Lung microvascular endothelial cell (primary cell): ENCODE measurements at places on chromosomes 16 and 17. TPM values are rescaled to one million over a fixed set of nuclear protein-coding genes. Genes with fewer than 3 reads are reported as not detected.

FAM171A2 gene
- total RNA-seq = 6.3 and 8.1 TPM in 2 replicates

DNA sequence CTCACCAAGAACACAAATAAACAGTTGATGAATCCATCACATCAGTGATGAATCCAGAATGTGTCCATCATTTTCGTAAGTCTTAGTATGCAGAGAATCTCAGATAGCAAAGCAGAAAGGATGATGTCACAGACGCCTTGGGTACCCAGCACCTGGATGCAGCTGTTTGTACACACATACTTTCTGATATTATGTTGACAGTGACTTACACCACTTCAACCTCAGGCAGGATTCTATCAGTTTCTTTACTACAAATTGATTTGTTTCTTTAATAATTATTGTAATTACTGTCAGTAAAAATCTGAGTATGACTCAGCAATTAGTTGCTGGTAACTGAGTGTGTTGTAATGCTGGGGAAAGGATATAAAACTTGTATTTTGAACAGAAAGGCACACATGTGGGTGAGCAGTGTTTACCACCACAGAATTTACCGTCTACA lies 159.8 kb downstream of the RPTOR start:
- DNase-seq = no peak

- no peak for DNase-seq
These were observed 718 bp downstream of the ATP2A3 start for GRCh38 chr17:3963237-3964201.

GRCh38 chr16:68732042-68732680 lies 4.9 kb upstream of the CDH1 start:
- DNase-seq = no peak

GRCh38 chr17:4766723-4767122 lies 5.0 kb upstream of the TM4SF5 start:
- DNase-seq = peak; percentile 21

GRCh38 chr17:4229627-4230541 lies 33.9 kb downstream of the ANKFY1 start:
- peak; percentile 88 for DNase-seq

DNA sequence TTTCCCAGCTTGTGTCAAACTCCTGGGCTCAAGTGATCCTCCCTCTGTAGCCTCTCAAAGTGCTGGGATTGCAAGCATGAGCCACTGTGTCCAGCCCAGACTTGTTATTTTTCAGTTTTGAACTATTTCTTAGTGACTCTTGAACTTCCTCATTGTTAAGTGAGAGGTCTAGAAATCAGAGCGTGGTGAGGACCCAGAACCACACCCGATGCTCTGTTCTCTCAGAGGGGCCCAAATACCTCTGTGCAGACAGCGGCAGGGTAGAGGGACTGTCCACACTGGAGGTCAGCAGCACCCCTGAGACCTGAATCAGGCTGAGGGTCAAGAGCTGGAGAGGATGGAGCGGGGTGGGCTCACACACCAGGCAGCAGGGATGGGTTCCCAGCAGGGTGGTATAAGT lies 47.7 kb upstream of the MEAK7 start:
- DNase-seq = no peak

PIK3R5 gene
- total RNA-seq = not detected in 2 replicates

RRN3 gene
- 20.9 and 33.1 TPM in 2 replicates for total RNA-seq

GRCh38 chr17:82734987-82735866 lies at the start of gene FN3K:
Gene FN3K (plus strand): TSS chr17:82735615. CDS start chr17:82735637, 22 bp downstream.
- peak; percentile 76 for DNase-seq

DNA sequence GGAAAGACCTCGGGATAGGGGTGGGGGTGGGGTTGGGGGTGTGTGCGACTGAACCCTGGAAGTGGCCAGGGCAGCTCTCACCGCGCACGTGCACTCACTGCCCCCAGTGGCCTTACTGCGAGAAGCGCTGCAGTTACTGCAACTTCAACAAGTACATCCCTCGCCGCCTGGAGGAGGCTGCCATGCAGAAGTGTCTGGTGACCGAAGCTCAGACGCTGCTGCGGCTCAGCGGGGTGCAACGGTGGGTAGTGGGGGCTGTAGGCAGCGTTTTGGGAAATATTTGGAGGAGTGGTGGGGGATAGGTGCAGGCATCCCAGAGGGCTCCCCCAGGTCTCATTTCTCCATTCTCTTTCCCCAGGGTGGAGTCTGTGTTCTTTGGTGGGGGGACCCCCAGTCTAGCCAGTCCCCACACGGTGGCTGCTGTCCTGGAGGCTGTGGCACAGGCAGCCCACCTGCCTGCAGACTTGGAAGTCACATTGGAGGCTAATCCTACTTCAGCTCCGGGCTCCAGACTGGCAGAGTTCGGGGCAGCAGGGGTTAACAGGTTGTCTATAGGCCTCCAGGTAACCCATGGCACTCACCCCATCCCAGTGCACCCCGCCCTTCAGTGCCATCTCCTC lies 972 bp downstream of the RSAD1 start:
- peak; percentile 85 for DNase-seq

- DNase-seq = no peak
These were observed 10.7 kb upstream of the SLC16A5 start for GRCh38 chr17:75077072-75077495.

DNA sequence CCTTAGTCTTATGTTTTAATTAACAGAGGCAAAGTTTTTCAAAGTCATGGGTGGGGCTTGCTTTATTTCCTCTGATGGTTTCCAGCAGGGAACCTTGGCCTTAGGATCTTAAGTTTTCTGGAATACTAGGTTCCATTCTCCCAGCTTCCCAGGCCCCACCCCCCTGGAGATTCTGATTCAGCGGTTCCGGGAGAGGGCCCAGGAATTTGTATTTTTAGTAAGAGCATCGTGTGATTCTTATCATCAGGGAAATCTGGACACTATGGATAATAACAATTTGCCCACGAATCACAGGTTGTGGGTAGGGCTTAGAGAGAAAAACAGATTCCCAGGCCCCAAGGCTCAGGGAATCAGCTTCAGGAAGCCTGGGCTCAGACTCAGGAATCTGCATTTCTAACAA lies 263.6 kb downstream of the NTN1 start:
- DNase-seq = no peak

- DNase-seq = no peak
These were observed 39.3 kb downstream of the CIBAR2 start for GRCh38 chr16:85072947-85073346.

LDHD gene
- total RNA-seq = 0.22 and 0.60 TPM in 2 replicates

DNA sequence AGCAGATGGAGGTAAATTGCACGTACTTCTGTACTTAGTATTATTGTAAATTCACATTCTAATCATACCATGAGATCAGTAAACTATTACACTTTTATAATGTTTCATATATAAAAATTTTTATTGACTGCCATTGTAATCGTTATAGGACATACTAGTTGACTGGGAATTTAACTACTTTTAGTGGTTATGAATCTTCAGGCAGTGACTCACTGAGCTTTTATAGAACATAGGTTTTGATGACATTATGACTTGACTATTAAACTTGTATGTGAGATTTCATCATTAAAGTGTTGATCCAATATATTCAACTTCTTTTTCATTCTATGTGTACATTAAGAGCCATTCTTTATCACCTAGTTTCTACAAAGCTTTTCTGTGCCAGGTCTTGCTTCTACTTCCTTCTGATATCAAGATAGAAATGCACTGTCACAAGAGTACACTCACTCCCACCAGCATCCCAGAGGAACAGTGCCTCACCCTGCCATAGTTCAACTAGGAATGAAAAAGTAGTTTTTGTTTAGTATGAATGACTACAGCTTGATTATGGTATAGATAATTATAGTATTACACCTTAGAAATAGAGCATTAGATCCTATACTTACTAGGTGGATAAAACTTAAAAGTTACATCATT lies 142.4 kb upstream of the RBL2 start:
- DNase-seq = no peak

GRCh38 chr17:40738553-40738952 lies 16.6 kb downstream of the KRT25 start:
- no peak for DNase-seq

DNA sequence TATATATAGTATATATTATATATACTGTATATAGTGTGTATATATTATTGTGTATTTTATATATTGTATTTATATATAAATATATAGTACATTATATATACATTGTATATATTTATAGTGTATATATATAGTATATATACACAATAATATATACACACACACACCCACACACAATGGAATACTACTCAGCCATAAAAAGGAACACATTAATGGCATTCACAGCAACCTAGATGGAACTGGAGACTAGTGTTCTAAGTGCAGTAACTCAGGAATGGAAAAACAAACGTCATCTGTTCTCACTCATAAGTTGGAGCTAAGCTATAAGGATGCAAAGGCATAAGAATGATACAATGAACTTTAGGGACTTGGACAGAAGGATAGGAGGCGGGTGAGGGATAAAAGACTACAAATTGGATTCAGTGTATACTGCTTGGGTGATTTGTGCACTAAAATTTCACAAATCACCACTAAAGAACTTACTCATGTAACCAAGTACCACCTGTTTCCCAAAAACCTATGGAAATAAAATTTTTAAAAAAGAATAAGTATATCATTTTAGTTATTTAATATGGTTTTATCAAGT lies 201.9 kb upstream of the CDH11 start:
- DNase-seq = no peak

HNF1B gene
- not detected in 2 replicates for total RNA-seq

G6PC1 gene
- total RNA-seq = not detected in 2 replicates

AOC2 gene
- 0.22 and 0.40 TPM in 2 replicates for total RNA-seq

DNA sequence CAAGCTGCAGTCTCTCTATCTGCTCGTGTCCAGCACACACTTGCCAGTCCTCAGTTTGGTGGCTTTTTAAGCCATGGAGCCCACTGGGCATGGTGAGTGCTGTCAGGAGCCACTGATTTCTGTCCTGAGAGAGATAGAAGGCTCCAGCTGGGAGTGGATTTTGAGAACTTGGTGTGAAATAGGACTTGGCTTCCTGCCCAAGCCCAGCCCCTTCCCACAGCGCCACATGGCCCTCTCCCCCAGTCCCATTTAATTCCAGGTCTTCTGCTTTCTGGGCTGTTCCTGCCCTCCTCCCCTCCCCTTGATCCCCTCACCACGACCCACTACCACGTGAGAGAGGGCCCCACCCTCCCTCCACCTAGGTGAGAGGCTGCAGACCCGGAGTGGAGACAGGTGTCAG lies 14.4 kb upstream of the ABCC3 start:
- DNase-seq = no peak
